ENCODE measurements at places on chromosomes 11 and 22. TPM values are rescaled to one million over a fixed set of nuclear protein-coding genes. Genes with fewer than 3 reads are reported as not detected.
A peak's percentile ranks its signal among the peaks of the same experiment; 100 is the strongest.

TSPAN32 gene
- not detected for total RNA-seq

MS4A6A gene
- 0.60 TPM for total RNA-seq

SLC22A6 gene
- not detected for total RNA-seq

PDE3B gene
- total RNA-seq = 4.7 TPM

OR5B12 gene
- total RNA-seq = not detected

GLB1L3 gene
- not detected for total RNA-seq

GRCh38 chr11:8758619-8759169 lies 76.1 kb downstream of the RPL27A start:
- DNase-seq = no peak

- no peak for DNase-seq
Observed at GRCh38 chr11:71979602-71980001, 19.1 kb upstream of the IL18BP start.

DNA sequence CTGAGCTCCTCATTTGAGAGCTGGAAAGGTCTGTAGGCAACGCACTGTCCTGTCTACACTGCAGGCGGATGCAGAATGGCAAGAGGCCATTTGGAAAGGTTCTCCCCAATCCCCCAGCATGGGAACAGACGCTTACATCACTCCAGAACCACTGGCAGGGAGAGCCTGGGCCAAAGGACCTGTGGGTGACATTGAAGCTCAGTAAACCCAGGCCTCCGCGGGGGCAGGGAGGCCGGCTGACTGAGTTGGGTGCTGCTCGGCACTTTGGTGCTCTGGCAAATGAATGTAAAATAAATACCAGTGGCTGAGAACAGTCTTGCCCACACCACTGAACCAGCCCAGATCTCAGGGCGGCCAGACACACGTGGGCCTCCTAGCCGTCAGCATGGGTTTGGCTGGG lies 22.4 kb downstream of the TOM1 start:
- no peak for DNase-seq

DNA sequence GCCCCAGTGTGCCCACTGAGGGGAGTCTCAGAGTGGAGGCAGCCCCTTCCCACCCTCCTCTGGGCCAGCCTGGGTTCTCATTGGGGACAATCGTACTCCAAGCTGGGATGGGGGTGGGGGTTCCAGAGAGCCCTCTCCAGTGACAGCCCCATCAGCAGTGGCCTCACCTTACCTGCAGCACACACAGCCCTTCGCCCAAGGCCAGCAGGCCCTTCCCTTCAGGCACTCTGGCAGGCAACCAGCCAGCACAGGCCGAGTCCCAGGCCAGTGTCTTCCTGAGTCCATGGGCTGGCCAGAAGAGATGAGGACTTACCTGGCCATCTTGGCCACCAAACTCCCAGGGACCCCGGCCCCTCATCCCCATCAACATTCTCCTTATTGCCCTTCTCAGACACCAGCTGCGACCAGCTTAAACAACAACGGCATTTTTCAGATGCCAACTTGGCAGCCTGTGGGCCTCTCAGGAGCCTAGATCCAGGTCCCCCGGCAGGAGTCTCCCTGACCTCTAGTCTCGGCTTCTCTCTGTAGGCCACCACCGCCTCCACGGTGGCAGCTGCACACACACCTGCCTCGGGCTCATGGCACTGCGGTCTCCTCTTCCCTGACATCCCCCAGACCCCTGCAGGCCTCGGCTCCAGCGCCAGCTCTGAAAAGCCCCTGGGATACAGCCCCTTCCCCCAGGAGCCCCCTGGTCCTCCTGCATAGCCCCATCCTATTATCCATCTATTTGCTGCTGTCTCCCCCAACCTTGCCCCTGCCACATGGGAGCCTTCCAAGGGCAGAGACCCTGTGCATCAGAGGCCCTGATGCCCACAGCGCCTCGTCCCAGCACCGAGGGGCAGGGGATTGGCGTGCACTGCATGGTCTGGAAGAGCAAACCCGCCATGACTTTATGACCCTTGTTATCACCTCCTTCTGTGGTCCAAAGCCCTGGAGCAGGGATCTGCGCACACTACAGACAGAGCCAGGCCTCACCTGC lies 111.2 kb upstream of the FGF3 start:
- DNase-seq = no peak

- DNase-seq = no peak
Observed at GRCh38 chr11:74989260-74989638, 516 bp downstream of the NEU3 start.

- no peak for DNase-seq
Observed at GRCh38 chr11:104120493-104121137, 43.3 kb downstream of the PDGFD start.

GRCh38 chr11:128195057-128195751 lies 392.2 kb downstream of the ETS1 start:
- DNase-seq = peak; percentile 91

DNA sequence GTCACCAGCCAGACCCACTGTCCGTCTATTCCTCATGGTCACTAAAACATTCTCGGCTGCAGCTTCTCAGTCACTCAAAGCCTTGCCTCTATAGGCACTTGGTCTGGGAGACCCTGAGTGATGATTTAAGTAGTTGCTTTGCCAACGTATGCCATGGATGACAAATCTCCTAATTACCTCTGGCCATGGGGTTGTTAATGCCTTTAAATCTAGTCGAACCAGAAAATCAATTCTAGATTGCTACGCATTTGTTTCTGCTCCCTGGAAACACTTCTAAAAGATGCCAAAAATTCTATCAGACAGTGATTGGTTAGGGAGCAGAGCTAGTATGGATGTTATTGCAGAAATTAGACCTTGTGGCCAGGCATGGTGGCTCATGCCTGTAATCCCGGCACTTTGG lies 57.0 kb upstream of the RTL6 start:
- no peak for DNase-seq

- DNase-seq = no peak
Observed at GRCh38 chr11:12286606-12287005, 90.8 kb upstream of the PARVA start.

Data from pulmonary artery endothelial cell (primary cell).